A549 treated with CpdA at 1 μM for 4 hours (cell line): ENCODE measurements at places on chromosomes 13 and 19. TPM values are rescaled to one million over a fixed set of nuclear protein-coding genes. Genes with fewer than 3 reads are reported as not detected.

The CACTIN gene
- total RNA-seq, result 14.3 to 21.3 TPM (median 19.3 TPM) in 5 replicates

The POU2F2 gene
- 0.27 to 0.55 TPM (median 0.48 TPM) in 5 replicates for total RNA-seq

The GNG14 gene
- not detected in 5 replicates for total RNA-seq

The ZNF154 gene
- not detected in 5 replicates for total RNA-seq

The LGALS4 gene
- total RNA-seq, result 0.50 to 1.1 TPM (median 0.72 TPM) in 5 replicates

The NAPSA gene
- total RNA-seq, result 0.71 to 1.9 TPM (median 1.5 TPM) in 5 replicates

The WDR88 gene
- not detected in 5 replicates for total RNA-seq

The KLK12 gene
- not detected in 5 replicates for total RNA-seq

The DCAF15 gene
- total RNA-seq, result 14.2 to 21.2 TPM (median 20.4 TPM) in 5 replicates

The ADM5 gene
- total RNA-seq, result 3.9 to 7.0 TPM (median 6.8 TPM) in 5 replicates

The ADAT3 gene
- total RNA-seq, result 2.8 to 7.6 TPM (median 6.3 TPM) in 5 replicates

The CD70 gene
- 14.3 to 26.7 TPM (median 23.4 TPM) in 5 replicates for total RNA-seq

The KASH5 gene
- not detected in 5 replicates for total RNA-seq

The FSD1 gene
- total RNA-seq, result 6.7 to 8.9 TPM (median 7.8 TPM) in 5 replicates

The CEACAM8 gene
- total RNA-seq, result not detected in 5 replicates

The TMEM86B gene
- 2.7 to 6.3 TPM (median 5.5 TPM) in 5 replicates for total RNA-seq

The TPT1 gene
- total RNA-seq, result 1,917 to 2,363 TPM (median 2,280 TPM) in 5 replicates

The ZNF100 gene
- not detected in 5 replicates for total RNA-seq
